ENCODE measurements at places on chromosomes 4 and X.

DNA sequence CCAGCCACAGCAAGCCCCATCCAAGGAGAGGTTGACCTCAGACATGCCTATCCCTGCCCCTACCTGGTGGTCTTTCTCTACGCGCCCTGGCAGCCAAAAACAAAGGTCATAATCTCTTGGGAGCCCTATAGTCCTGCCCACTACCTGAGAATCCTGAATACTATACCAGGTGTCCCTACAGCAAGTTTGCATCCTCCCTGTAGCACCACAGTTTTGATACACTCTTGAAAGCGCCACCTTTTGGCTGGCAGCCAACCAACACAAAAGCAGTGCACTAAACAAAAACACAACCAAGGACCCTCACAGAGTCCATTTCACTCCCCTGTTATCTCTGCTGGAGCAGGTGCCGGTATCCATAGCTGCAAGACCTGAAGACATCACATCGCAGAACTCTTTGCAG, 523.8 kb upstream of the CPEB2 start:
- no peak for DNase-seq

DNA sequence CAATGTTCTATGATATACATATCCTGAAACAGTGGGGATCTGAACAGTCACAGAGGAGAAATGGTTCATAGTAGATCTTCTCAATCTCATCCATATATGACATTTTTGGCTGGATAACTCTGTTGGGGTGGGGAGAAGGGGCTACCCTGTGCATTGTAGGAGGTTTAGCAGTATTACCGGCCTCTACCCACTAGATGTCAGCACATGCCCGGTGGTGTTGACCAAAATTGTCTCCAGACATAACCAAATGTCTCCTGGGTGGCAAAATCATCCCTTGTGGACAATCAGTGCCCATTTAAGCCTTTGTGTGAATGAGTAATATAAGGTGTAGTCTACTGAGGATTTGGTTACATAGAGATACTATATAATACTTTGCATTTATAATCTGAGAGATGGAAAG, 89.9 kb downstream of the PLS3 start:
- no peak for DNase-seq

- no peak for DNase-seq
These were observed 320.4 kb upstream of the SLC7A11 start for GRCh38 chr4:138562544-138562991.

- no peak for DNase-seq
These were observed 21.0 kb upstream of the BCORL1 start for GRCh38 chrX:129961180-129962083.

DNA sequence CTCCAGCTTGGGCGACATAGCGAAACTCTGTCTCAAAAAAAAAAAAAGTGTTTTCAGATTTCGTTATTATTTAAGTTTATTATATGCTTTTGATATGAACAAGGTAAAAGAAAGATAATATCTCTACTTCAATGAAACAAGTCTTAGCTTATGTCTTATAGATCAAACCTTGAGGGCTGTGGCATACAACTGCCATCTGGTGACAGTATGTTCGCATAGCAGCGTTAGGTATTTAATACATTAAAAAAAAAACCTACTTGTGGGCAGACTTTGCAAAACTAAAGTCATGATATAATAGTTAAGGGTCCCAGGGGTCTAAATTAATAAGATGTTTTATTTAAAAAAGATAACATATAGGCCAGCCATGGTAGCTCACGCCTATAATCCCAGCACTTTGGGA, 161.2 kb upstream of the AMOT start:
- DNase-seq, result no peak

DNA sequence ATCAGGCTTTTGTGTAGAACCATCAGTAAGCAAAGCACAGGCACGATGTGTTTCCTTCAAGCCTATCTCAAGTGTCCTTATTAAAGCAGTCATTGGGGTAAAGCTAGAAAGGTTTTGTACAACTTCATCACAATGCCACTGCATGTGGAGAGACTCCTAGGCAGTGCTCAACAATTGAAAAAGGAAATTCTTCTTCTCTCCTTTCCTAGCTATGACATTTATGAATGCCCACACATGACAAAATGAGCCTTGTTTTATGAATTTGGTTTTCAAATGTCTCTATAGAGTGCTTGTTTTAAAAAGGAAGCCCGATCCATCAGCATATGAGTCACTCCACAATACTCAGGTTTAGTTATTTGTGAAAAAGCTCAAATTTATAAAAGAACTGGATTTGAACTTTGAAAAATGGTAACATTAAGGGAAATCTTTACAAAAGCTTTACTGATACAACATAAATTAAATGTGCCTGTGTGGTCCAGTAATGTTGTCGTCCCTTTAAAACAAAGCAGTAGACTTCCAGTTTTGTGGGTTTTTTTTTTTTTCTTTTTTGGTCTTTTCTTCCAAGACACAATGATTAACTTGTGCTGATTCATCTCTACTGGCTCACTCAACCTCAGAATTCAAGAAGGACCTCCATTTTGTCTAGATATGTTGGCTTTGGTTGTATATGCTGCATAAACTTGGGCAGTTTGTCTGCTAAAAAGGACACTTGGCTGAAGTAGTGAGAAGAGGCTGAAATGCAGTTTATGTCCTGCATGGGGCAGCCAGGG, 273.8 kb downstream of the GASK1B start:
- no peak for DNase-seq

GRCh38 chr4:83850435-83850834, 314.5 kb downstream of the GPAT3 start:
- DNase-seq, result no peak

- DNase-seq, result no peak
These were observed 26.3 kb downstream of the FLNA start for GRCh38 chrX:154348114-154348531.

- no peak for DNase-seq
These were observed 60.9 kb downstream of the SLC7A11 start for GRCh38 chr4:138181287-138181686.

DNA sequence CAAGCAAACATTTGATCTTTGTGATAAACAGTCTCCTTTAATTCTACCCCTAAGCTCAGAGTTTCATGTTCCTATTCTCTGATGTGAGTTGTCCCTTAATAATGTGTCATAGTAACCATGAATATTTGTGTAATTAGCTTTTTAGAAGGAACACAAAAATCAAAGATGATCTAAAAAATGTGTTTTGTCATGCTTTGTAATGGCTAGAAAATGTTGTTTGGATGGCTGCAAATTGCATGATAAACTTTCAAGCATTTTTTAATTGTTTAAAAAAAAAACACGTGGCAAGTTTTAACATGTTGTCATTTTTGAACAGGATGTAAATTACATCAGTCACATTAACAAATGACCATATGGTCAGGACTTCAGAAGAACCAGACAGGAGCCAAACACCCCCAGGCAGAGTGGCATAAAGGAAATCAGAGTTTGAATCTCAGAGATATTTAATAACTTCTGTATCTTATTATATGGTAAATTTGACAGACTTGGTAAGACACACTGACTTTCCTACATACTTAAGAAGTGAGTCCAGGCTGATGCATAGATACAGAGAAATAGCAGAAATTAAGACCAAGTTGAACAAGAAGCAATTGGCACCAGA, 223.9 kb upstream of the VEGFC start:
- DNase-seq, result no peak

DNA sequence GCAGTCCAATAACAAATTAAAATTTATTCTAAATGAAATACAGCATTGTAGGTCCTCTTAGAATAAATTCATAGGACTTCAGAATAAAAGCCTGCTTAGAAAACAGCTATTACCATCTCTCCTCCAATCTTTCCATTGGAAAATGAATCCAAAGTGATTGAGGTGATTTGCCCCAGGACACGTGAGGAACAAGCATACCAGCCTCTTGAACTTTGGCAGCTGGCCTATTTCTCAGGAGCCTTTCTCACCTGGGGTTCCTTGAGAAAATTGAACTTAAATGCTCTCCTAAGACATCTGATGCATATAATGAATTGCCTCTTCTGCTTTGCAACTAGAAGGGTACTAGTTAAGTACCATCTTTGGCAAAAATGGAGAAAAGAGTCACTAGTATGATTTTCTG, 13.5 kb downstream of the ARHGAP24 start:
- no peak for DNase-seq

DNA sequence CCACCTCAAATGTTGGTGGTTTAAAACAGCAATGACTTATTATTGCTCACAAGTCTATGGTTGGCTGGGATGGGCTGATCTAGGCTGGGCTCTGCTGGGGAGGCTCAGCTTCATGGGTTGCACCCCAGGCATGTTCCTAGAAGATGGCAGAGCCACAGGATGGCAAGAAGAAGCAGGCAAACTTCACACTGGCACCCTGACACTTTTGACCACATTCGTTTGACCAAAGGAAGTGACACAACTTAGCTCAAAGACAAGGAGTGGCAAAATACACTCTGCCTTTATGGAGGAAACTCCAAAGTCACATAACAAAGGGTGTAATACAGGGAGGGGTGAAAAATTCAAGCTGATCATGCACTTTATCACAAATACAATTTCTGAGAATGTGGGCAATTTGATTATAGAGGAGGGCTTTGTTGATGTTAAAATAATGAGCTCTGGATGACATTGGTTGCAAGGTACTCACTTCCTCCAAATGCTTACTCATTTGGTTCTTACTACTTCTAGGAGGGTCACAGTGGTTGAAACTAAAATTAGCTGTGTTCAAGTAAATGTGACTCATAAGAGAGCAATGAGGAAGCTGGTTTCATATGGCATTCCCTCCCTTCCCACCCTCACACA, 249.2 kb upstream of the RPS6KA3 start:
- DNase-seq, result no peak

DNA sequence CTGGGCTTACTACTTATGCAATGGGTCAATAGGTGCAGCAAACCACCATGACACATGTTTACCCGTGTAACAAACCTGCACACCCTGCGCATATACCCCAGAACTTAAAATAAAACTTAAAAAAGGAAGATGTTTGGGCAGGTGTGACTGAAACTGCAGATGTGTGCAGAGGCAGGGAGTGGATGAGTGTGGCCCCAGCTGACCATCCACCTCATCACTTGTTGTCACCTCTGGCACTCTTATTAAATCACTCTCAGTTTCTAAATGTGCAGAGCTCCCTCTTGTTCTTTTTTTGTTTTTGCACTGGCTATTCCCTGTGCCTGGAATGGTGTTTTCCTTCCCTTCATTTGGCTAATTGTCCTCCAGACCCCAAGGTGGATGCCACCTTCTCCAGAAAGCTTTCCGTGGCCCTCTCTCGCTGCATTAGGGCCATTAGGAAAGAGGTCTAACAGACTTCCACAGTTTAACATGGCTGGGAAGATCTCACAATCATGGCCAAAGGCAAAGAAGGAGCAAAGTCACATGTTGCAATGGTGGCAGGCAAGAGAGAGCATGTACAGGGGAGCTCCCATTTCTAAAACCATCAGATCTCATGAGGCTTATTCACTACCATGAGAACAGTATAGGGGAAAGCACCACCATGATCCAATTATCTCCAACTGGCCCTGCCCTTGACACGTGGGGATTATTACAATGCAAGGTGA, 58.5 kb downstream of the SLC2A9 start:
- no peak for DNase-seq

DNA sequence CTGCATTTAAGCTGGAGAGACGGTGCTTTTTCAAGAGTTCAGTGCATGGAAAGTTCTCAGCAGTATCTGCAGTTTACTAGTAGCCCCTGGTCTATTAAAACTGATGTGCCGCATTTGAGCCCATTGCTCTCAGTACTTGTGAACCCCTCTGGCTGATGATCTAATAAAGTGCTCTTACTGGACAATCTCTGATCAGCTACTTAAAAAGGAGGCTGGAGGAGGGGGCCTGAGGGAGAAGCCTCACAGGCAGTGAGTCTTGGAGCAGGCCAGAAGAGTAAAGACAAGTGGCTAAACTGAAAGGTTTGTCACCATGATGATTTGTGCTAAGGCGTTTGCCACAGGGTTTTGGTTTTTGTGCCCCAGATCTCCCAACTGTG, 138.5 kb downstream of the ARX start:
- no peak for DNase-seq

- DNase-seq, result no peak
These were observed 2.3 kb downstream of the SPATA4 start for GRCh38 chr4:176193126-176193525.

- DNase-seq, result no peak
These were observed 5.6 kb downstream of the OTC start for GRCh38 chrX:38357747-38358673.

- DNase-seq, result no peak
These were observed 423.3 kb downstream of the MAGEE1 start for GRCh38 chrX:76850851-76851250.

GRCh38 chrX:150704030-150704613, 10.9 kb downstream of the MTMR1 start:
- no peak for DNase-seq

All from substantia nigra (tissue), 51 donors.